ENCODE measurements at places on chromosomes 2 and 18.
A peak's percentile ranks its signal among the peaks of the same experiment; 100 is the strongest.

DNA sequence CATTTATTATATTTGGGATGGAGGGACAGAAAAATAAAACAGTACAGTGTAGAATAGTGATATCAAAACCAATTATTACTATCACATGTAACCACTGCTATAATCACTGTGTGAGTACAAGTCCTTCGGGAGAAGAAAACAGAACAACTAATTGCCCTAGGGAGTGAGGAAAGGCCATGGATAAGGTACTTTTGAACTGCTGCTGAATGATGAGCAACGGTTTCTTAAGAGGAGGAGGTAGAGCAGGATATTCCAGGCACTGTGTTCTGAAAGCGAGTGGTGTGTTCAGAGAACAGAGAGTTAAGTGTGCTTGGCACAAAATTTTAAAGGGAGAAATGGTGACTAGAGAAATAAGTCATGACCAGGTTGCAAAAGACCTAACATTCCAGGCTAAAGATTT, 134.2 kb downstream of the CALCRL start:
- no peak for DNase-seq

DNA sequence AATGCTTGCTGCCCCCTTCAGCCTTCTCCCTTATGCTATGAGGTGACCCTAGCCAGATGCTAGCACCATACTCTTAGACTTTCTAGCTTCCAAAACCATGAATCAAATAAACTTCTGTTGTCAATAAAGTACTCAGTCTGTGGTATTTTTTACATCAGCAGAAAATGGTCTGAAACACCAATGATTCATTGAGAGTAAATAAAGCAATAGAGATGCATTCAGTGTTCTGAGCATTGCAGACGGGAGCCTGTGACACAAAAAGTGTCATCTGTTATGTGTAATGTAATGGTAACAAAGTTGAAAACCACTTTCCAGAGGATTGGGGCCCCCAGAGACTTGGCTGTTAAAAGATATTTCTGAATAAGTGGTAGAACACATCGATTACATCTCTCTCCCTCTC, 758.0 kb upstream of the NRXN1 start:
- DNase-seq, result no peak

- no peak for DNase-seq
These were observed 258.1 kb downstream of the ALK start for GRCh38 chr2:29663268-29663667.

GRCh38 chr2:221896505-221897151, 324.5 kb upstream of the EPHA4 start:
- DNase-seq, result no peak

GRCh38 chr18:42583283-42583731, 532.2 kb downstream of the RIT2 start:
- no peak for DNase-seq

DNA sequence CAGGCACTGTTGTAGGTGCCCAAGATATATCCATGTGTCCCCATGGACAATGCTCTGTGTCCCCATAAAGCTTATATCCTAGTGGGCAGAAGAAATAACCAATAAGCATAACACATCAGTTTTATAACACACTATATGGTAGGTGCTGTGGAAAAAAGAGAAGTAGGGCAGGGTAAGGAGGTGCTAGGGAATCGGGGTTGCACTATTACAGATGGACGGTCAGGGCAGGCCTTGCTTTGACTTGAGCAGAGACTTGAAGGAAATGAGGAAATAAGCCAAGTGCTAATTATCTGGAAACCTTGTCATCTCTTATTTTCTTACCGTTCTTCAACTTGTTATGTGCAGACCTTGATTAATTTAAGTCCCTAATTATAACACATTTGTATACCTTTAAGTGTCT, 82.0 kb downstream of the PHLPP1 start:
- no peak for DNase-seq

- DNase-seq, result no peak
These were observed 15.8 kb downstream of the DGKD start for GRCh38 chr2:233369897-233370685.

- DNase-seq, result no peak
These were observed 48.2 kb downstream of the KCMF1 start for GRCh38 chr2:85019121-85019520.

- no peak for DNase-seq
These were observed 98.3 kb downstream of the FMNL2 start for GRCh38 chr2:152433289-152433688.

GRCh38 chr18:6920099-6920955, 190.8 kb downstream of the ARHGAP28 start:
- peak; percentile 45 for DNase-seq

DNA sequence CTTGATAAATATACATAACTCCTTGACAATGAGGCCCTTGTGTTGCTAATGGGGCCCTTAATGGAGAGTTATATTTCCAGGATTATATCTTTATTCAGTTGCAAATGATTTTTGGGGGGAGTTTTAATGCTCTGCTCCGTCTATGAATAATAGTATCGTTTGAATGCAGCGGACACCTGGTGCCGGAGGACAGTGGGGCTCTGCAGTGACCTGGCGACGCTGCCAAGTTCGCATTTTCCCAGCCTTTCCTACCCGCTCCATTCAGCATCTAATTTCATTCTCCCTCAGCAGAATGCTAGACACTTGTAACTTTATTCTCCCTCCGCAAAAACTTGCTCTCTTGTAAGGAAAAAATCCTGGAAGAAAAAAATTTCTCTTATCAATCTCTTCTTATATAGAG, 257.6 kb upstream of the SALL3 start:
- DNase-seq, result no peak

GRCh38 chr2:168666339-168666738, 136.1 kb upstream of the NOSTRIN start:
- DNase-seq, result no peak

DNA sequence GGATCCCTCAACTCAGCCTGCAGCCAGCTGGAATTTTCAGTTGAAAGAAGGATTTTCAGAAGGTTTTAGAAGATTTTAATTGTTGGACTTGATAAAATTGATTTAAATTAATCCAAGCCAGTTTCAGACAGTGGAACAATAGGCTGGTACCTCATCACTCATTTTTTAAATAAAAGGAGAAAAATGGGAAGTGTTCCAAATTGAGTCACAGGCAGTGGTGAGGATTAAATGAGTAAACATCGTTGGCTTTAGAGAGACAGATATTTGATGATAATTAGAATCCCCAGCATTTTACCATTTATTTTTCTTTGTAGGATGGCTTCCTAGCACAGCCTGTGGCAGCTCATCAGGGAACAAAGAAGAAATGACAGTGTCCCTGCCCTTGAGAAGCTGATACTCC, 7.4 kb downstream of the CXCR4 start:
- DNase-seq, result no peak

- DNase-seq, result peak; percentile 65
These were observed 6.1 kb upstream of the LBH start for GRCh38 chr2:30225131-30225762.

GRCh38 chr2:191231995-191232394, 13.2 kb upstream of the MYO1B start:
- no peak for DNase-seq

DNA sequence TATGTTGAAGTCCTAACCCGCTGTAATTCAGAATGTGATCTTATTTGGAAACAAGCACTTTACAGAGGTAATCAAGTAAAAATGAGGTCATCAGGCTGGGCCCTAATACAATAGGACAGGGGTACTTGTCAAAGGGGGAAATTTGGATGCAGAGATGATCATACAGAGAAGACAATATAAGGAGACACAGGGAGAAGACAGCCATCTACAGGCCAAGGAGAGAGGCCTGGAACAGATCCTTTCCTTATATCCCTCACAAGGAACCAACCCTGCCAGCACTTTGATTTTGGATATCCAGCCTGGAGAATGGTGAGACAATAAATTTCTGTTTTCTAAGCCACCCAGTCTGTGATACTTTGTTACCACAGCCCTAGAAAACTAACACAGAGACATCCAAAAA, 104.3 kb downstream of the METTL4 start:
- DNase-seq, result no peak

GRCh38 chr2:185202381-185202780, 536.2 kb upstream of the FSIP2 start:
- DNase-seq, result no peak

DNA sequence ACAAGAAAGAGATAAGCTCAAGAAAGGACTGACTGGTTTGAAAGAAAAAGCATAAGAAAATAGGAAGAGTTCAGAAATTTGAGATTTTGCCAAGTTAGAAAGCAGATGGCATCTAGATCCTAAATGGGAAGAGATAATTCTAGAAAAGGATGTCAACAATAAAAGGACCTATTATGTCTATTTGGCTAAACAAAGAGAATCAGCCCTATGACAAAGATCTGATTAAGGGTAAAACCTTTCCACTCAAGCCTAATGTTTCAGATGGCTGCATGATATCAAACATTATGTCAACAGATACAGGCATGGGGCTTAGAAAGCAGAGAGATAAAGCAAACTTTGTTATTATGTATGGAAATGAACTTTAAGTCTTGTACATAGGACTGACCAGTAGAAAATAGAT, 465.0 kb upstream of the TRIB2 start:
- DNase-seq, result no peak

- DNase-seq, result no peak
These were observed 65.3 kb downstream of the MREG start for GRCh38 chr2:215948051-215948450.

DNA sequence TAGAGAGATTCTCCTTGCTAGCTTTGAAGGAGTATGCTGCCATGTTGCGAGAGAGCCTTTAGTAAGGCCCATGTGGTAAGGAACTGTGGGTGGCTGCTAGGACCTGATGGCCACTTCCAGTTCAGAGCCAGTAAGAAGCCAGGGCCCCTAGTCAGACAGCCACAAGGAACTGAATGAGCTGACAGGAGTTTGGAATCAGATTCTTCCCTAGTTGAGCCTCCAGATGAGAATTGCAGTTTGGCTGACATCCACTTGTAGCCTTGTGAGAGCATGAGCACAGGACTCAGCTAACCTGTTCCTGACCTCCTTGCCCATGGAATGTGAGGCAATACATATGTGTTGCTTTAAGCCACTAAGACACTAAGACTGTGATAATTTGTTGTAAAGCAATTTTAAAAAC, 1.2 kb upstream of the WDR7 start:
- no peak for DNase-seq

DNA sequence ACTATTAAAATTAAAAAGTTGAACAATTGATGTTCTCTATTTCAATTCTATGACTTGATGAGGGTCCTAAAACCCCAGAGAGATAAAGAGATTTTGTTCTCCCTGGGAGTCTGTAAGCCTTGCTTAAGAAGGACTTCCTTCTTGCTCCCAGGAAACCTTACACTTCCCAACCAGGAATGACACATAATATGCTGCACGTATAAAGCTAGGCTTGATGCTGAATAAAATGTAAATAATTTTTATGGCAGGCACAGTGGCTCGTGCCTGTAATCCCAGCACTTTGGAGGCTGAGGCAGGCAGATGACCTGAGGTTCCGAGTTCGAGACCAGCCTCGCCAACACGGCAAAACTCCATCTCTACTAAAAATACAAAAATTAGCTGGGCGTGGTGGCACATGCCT, 27.8 kb downstream of the SPIRE1 start:
- DNase-seq, result no peak

GRCh38 chr2:45649462-45649857, 2.0 kb upstream of the PRKCE start:
- no peak for DNase-seq

DNA sequence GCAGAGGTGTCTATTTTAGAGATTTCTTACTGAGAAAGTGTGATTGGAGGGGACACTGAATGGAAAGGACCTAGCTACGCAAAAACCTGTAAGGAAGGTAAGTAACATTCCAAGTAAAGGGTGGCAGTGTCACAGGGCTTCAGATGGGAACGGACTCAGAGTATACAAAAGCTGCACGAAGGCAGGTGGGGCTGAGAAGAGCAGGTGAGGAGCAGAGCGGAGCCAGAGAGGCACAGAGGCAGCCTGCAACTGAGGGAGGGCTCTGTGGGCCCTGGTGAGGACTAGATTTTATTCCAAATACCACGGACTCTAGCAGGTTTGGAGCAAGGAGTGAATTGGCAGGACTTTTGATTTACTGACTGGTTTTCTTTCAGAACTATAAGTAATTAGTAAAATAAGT, 331.3 kb upstream of the PKDCC start:
- DNase-seq, result no peak

DNA sequence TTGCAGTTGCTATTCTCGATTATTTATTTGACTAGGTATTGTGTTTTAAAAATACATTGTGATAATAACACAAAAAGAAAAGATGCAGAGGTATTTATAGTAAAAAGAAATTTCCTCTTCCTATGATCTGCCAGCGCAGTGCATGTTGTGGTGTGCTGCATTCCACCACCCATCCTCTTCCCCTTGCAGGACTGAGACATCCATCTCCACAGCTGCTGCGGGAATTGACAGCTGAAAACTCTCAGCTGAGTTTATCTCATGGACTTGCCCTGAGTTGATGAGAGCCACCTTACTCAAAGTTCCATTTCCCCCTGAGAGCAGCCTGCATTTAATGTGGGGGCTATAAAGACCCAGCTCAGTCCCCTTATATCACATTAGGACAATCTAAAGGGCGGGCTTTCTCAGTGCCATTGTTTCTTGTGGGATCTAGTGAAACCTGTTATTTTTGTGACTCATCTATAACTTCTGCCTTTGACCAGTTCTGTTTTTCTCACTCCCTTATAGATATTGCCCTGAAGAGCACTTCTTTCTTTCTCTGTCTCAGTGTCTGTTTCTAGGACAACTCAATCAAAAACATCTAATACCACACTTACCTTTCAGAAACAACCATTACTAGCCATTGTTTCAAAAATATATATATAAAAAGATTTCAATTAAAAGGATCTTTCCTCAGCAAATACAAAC, 698.5 kb downstream of the NR4A2 start:
- DNase-seq, result no peak

DNA sequence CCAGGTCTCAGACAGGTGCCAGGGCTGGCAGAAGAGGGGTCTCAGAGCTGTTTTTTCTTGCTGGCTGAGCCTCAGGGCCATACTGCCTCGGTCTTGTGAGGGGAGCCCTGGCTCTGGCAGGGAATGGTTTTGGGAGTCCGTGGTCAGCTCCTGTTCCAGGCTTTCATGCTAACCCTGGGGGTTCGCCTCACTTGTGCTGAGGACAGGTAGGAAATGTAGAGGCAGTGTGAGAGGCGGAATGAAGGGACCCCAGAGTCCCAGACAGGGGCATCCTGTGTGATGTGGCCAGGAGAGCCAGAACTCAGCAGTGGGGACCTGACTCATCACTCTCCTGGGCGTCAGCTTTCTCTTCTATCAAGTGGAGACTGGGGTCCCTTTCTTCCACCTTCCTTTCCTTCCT, 5.7 kb upstream of the CELF4 start:
- no peak for DNase-seq

- DNase-seq, result no peak
These were observed 285.8 kb upstream of the REV1 start for GRCh38 chr2:99775585-99775984.

GRCh38 chr2:205771031-205771430, 88.7 kb downstream of the NRP2 start:
- DNase-seq, result no peak

Measured in activated CD4-positive, alpha-beta T cell treated with anti-CD3 and anti-CD28 coated beads, Interleukin-2, amount 50 U/mL, for 16 hours (primary cell).